Eye (tissue), 1 donor: ENCODE measurements at places on chromosomes 11 and 22.

- DNase-seq: no peak
These were observed 4.8 kb upstream of the NAP1L4 start for GRCh38 chr11:2996976-2997375.

GRCh38 chr11:23100726-23101125, 240.5 kb upstream of the CCDC179 start:
- no peak for DNase-seq

DNA sequence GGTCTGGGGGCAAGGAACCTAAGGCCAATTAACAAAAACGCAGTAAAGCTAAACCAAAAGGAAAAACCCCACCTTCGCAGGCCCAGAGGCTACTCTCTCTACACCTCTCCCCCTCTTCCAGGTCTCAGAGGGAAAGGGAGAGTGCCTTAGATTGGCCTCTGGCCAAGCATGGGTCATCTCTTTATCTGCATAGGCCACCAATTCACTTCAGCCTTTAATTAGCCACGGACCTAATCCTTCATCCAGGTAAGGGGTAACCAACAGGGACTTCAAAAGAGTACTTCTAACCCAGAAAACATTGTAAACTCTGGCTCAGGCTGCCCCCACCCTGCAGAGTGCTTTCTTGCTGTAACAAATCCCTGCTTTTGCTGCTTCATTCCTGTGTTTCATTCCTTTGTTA, 9.4 kb downstream of the VSTM5 start:
- no peak for DNase-seq

DNA sequence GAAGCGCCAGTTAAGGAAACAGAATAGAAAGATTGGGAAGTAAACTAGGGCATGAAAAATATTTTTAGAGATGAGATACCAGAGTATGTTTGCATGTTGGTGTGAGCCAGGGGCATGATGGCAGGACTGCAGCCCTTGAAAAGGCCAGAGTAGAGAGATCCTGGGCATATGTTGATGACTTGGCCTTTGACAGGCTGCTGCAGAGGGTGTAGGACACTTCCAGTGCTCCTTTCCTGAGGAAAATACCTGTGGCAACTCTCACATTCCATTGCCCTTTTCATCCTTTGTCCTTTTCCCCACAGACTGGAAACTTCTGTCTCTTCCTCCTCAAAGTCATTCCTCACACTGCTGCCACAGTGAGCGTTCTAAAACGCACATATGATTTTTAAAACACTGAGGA, 150.7 kb upstream of the CCDC90B start:
- DNase-seq: no peak

DNA sequence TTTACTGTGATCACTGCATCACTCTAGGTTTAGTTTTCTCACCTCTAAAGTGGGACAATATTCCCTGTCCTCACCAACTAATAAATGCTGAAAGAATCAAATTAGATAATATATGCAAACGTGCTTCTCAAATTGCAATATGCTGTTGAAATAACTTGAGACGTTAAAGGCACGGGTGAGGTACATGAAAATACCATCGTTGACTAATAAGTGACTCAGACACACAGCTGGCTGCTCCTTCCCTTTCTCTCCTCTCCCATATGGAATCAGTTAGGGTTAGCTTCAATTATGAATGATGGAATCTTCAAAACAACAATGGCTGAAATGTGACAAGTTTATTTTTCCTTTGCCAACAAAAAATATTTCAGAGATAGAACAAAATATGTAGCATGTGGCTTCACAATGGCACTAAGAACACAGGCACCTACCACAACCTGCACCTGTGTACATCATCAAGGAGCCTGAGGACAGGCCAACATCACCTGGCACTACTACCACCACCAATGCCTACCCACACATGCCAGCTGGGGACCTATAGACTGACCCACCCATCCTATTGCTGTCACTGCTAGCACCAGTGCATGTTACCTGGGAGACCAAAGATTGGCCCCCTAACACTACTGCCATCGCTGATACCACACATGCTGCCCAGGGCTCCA, 13.7 kb downstream of the GDPD4 start:
- peak; percentile 24 for DNase-seq

DNA sequence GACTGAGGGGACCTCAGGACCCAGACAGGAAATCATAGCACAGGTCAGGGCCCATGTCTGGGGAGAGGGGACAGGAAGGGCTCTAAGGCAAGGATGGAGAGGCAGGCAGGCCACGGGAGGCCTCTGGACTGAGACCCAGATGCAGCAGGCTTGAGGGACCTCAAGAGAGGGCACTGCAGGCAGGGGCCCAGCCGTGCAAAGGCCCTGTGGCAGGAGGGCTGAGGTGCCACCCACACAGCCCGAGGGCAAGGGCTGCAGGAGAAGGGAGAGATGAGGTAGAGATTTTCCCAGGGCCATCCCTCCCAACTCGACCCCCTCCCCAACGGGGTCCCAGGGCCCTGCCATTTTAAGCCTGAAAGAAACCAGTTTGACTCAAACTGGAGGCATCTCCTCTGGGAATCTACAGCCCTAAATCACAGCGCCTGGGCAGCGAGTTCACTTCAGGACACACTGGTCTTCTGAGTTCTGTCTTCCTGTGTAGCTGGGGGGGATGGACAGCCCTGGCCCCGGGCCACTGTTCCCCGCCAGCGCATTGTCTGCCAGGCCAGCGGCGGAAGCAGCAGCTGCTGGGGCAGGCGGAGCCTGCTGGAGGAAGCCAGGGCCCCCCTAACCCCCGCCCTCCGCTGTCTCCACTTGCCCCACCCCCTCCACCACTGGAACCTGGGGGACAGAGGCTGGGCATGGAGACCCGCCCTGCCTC, 20.3 kb upstream of the WNT7B start:
- DNase-seq: peak; percentile 80

GRCh38 chr11:112511911-112512310, 251.3 kb upstream of the PLET1 start:
- DNase-seq: no peak

DNA sequence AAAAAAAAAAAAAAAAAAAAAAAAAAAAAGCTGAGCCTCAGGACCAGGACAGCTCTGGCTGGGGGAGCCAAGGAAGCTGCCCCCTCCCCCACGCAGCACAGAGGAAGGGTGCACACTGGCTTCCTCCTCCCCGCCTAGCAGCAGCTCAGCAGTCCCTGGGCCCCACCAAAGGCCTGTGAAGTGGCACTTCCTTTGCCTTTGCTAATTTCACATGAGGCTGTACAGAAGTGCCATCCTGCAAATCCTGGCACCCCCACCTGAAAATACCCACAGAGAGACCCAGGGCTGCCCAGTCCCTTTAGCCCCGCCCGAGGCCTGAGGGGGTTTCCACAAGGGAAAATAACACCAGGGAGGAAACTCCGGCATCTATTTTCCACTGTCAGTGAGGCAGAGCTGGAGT, 3.9 kb downstream of the RHOG start:
- DNase-seq: no peak

- no peak for DNase-seq
These were observed 1388.7 kb downstream of the BRD1 start for GRCh38 chr22:48438800-48439559.

- DNase-seq: no peak
These were observed 12.5 kb downstream of the PRR5L start for GRCh38 chr11:36308577-36308976.

- DNase-seq: peak; percentile 96
These were observed 33.8 kb upstream of the PPARA start for GRCh38 chr22:46116491-46116958.
